Activated CD4-positive, CD25-positive, alpha-beta regulatory T cell treated with anti-CD3 and anti-CD28 coated beads, Interleukin-2, amount 50 U/mL, for 24 hours (primary cell): ENCODE measurements at places on chromosomes 2 and 18.

DNA sequence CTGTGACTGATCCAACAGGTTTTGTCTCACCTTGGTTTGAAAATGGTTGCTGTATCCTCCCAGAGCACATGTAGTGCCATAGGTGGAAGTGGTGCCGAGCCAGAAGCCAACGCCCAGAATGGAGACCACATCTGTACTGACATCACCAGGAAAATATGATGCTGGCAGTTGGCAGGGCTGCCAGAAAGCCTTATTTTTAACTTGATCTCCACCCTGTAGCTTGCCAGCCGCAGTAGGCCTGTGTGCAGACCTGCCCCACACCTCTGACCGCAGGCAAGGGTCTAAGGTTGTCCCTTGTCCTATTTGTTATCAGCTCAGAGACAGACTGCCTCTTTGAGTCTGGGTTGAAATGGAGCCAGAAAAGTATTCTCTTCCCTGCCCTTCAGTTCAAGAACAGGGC lies 123.5 kb upstream of the EML6 start:
- ATAC-seq: no peak

DNA sequence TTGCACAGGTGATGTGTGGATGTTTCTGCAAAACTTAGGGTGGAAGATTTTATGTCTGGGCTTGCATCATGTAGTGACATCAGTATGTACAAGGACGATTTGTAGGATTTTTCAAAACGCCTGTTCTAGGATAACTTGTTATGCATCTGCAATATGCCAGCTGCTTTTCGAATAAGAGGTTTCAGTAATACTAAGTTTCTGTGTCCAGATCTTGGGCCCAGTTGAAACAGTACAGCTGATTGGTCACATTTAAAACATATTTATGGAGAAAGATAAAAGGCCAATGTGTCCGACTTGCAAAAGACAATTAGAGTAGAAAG lies 1.2 kb downstream of the PTPN4 start:
- no peak for ATAC-seq

- ATAC-seq: no peak
These were observed 54.1 kb upstream of the CAVIN2 start for GRCh38 chr2:191901031-191901430.

GRCh38 chr2:2702385-2702784 lies 371.3 kb upstream of the MYT1L start:
- ATAC-seq: no peak

DNA sequence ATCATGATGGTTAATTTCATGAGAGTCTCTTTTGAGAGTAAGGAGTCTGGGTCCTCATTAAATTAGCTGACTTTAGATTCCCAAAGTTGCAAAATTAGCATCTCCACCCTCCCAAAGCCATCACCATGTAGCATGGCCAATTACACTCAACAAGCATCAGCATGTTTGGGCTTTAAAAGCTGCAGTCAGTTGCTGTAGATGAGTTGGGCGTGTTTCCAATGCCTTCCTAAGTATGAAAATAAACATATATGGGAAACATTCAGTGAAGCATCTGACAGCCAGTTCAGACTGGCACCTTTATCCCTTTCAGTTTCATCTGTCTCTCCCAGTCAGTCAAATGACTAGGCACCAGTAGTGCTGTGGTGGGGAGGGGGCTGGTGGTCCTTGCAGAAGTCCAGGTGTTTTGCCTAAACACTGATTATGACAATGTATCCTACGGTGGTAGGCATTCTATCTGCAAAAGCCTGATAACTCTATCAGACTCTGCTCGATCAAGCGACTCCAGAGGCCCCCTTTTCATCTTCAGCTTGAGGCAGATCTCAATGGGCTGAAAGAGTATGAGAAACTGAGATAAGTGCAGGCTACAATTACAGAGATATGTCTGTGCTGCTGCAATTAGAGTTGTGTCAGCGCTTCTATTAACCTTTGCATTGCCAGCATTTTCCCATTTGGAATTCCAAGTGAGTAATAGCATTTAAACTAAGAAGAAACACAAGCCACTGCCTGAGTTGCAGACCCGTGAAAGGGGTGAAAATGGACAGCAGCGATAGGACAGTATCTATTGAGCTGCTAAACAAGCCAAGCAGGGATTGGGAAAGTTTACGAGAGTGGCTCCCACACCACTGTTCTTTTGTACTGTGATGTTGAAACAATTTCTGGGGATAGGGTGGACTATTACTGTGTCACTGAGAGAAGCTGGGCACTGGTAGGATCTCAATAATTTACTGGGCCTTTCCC lies 67.3 kb upstream of the SPOPL start:
- no peak for ATAC-seq

GRCh38 chr18:28606686-28607085 lies 429.8 kb upstream of the CDH2 start:
- no peak for ATAC-seq

DNA sequence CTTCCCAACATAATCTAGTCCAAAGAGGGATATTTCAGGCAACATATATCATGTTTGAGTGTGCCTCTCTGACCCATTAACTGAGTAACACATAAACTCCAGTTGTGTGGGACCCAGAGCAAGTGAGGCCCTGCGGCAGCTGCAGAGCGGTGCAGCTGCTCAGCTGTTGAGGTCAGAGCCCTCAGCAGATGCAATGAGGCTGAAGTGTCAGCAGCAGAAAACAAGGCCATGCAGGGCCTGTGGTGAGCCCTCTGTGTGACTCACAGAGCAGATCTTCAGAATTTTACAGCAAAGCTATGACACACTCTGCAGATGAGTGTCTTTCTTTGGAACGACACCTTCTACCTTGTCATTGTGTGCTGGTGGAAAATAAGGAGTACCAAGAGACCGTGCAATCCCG lies 168.5 kb downstream of the CBLN2 start:
- peak; percentile 13 for ATAC-seq

GRCh38 chr18:53771664-53772063 lies 452.8 kb downstream of the MBD2 start:
- ATAC-seq: no peak

DNA sequence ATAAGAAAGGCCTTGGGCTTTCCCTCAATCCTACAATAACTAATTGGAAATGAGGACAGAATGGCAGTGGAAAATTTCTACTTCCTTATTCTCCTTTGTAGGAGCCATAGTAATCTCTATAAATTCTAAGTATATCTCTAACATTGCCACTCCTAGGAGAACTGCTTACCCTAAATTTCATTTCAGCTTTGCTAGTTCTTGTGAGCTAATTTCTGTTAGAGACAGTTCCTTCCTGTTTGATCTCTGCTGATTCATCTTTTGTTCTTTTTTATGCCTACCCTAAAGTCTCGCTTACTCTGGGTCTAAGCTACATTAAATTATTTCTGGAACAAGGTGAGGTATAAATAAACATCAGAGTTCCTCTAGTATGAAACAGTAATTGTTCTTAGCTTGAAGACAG lies 25.7 kb downstream of the ABHD3 start:
- ATAC-seq: no peak

- ATAC-seq: peak; percentile 68
These were observed 58.0 kb upstream of the EDAR start for GRCh38 chr2:109046925-109047508.

DNA sequence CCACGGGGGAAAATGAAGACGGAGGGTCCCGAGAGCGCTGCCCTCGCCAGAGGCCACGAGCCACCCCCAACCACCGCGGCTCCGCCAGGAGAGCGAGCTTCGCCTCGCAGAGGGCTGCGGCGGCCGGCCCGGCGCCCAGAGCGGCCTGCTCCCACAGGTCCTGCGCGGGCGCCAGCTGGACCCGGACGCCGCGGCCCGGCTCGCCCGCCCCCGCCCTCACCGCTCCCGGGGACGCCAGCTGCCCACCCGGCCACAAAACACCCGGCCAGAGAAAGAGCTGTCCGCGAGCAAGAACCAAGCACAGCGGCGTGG lies 709 bp downstream of the PTPN2 start:
- ATAC-seq: peak; percentile 5

- no peak for ATAC-seq
These were observed 114.1 kb upstream of the PKDCC start for GRCh38 chr2:41933585-41934320.

GRCh38 chr2:181076658-181077057 lies 96.3 kb downstream of the UBE2E3 start:
- ATAC-seq: no peak

DNA sequence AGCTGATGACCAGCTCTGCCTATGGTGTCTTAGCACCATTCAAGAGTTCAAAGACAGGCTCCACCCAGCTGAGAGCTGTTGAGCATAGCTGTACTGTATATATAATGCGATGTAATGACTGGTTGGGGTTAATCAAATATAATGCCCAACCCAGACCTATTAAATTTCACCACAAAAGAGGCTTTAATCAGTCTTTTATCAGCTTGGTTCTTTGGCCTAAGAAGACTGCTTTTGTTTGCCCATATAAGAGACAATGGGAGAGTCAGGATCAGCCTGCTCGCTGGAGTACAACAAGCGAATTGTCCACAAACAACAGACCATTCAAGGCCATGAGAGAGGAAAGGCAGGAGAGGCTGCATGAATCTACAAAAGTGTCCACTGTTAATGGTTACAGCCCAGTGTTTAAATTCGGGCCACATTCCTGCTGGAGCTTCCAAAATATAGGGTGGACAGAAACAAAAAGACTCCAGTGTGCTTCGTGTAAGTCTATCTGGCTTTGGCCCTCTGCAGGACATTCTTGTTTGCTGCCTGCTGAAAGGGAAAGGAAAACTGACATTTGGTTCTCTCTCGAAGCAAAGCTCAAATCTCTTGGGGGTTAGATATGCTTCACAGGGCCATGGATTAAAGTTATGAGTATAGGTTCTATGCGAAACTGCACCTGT lies 299.0 kb upstream of the FBXO11 start:
- peak; percentile 24 for ATAC-seq

GRCh38 chr2:23591111-23591510 lies 206.1 kb downstream of the KLHL29 start:
- no peak for ATAC-seq

GRCh38 chr2:235087832-235088495 lies 136.1 kb downstream of the SH3BP4 start:
- ATAC-seq: no peak

DNA sequence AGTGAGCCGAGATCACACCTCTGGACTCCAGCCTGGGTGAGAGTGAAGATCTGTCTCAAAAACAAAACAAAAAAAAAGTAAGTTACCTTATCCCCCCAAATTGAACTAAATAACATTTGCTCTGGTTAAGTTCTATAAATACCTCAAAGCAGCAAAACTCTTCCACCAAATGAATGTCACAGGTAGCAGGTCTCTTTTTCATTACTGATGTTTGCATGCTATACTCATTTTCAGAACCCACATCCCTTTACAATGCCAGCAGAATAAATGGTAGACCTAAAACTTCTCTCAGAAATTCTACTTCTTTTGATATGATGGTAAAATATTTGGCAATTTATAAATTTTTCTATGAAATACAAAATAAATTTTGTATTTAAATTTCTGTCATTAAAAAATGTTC lies 22.3 kb downstream of the INO80D start:
- no peak for ATAC-seq
